Activated CD4-positive, alpha-beta T cell treated with anti-CD3 and anti-CD28 coated beads, Interleukin-2, amount 10 ng/mL, durations not matched to agents 7 days and 5 days (primary cell): ENCODE measurements at places on chromosomes 4 and X. TPM values are rescaled to one million over a fixed set of nuclear protein-coding genes. Genes with fewer than 3 reads are reported as not detected.

- no peaks in the 10 kb centered on the region for H3K27me3 ChIP-seq
- H3K4me1 ChIP-seq: no peaks in the 10 kb centered on the region
- no peak for DNase-seq
- H3K36me3 ChIP-seq: no peaks in the 10 kb centered on the region
- no peak overlapping the region for H3K27ac ChIP-seq
- H3K4me3 ChIP-seq: no peak overlapping the region
These were observed 119.4 kb downstream of the FAT4 start for GRCh38 chr4:125434136-125434535.

GRCh38 chr4:28350485-28350884 lies 1489.8 kb downstream of the STIM2 start:
- no peaks in the 10 kb centered on the region for H3K4me1 ChIP-seq
- H3K27ac ChIP-seq: no peak overlapping the region
- H3K27me3 ChIP-seq: no peaks in the 10 kb centered on the region
- H3K36me3 ChIP-seq: no peaks in the 10 kb centered on the region

- no peak overlapping the region for H3K4me3 ChIP-seq
- no peak overlapping the region for H3K27ac ChIP-seq
- no peak for DNase-seq
- no peaks in the 10 kb centered on the region for H3K36me3 ChIP-seq
These were observed 170.5 kb downstream of the SLC39A8 start for GRCh38 chr4:102174719-102175189.

GRCh38 chr4:106421441-106422296 lies 53.1 kb upstream of the GIMD1 start:
- DNase-seq: no peak
- no peaks in the 10 kb centered on the region for H3K4me1 ChIP-seq
- no peaks in the 10 kb centered on the region for H3K36me3 ChIP-seq
- H3K4me3 ChIP-seq: no peak overlapping the region

GRCh38 chr4:109005523-109005922 lies 242.7 kb upstream of the ETNPPL start:
- H3K4me3 ChIP-seq: no peak overlapping the region
- no peak for DNase-seq
- peaks cover 8% of the 10 kb centered on the region for H3K4me1 ChIP-seq
- no peaks in the 10 kb centered on the region for H3K36me3 ChIP-seq
- peaks cover 4% of the 10 kb centered on the region for H3K27me3 ChIP-seq

- H3K27me3 ChIP-seq: no peaks in the 10 kb centered on the region
- no peak overlapping the region for H3K27ac ChIP-seq
- H3K4me1 ChIP-seq: peaks cover 35% of the 10 kb centered on the region
- H3K36me3 ChIP-seq: peaks cover 2% of the 10 kb centered on the region
- no peak overlapping the region for H3K4me3 ChIP-seq
These were observed 96.7 kb downstream of the ITM2A start for GRCh38 chrX:79270401-79270800.

DNA sequence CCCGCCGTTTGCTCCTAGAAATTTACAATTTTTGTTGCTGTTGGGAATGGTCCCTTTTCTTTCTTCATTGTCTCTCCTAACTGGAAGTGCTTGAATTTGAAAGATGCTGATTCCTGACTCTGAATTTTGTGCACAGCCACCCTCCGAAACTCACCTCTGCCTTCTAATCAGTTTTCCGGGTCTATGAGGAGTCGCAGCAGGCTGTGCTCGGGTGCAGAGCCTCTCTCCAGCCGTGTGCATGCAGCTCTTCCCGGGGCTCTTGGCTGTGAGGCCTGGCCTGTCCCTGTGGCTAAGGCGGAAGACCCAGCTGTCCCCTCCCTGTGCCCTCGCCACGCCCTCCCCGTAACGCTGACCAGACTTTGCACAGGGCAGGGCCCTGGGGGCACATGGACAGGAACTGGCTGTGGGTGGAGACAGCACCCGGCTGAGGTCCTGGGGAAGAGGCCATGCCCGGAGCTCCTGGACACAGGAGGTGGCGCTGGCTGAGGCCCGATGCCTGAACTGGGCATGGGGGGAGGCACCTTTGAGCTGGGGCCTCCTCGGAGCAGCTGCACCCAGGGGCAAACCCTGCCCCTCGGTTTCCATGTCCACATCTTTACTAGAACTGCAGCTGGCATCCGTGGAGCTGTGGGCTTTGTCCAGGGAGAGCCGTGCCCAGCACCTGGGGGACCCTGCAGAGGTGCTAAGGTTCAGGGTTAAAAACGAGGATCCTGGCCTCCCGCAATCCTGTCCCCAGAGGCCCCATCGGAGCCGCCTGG lies 32.6 kb upstream of the SPON2 start:
- peaks cover 11% of the 10 kb centered on the region for H3K36me3 ChIP-seq
- peaks cover 46% of the 10 kb centered on the region for H3K4me1 ChIP-seq
- peak overlapping the region; percentile 19 for H3K27ac ChIP-seq
- H3K4me3 ChIP-seq: no peak overlapping the region
- no peaks in the 10 kb centered on the region for H3K27me3 ChIP-seq
- no peak for DNase-seq

- H3K27me3 ChIP-seq: no peaks in the 10 kb centered on the region
- no peak for DNase-seq
- H3K4me3 ChIP-seq: no peak overlapping the region
- H3K36me3 ChIP-seq: no peaks in the 10 kb centered on the region
These were observed 125.5 kb downstream of the GPC3 start for GRCh38 chrX:133859860-133860259.

GRCh38 chrX:118525174-118525730 lies 29.6 kb downstream of the DOCK11 start:
- peak overlapping the region; percentile 73 for H3K27ac ChIP-seq
- H3K4me1 ChIP-seq: peaks cover 86% of the 10 kb centered on the region
- no peaks in the 10 kb centered on the region for H3K27me3 ChIP-seq
- peaks cover 22% of the 10 kb centered on the region for H3K36me3 ChIP-seq
- H3K4me3 ChIP-seq: no peak overlapping the region

- H3K27ac ChIP-seq: no peak overlapping the region
- H3K27me3 ChIP-seq: no peaks in the 10 kb centered on the region
- H3K4me1 ChIP-seq: no peaks in the 10 kb centered on the region
- no peak overlapping the region for H3K4me3 ChIP-seq
- H3K36me3 ChIP-seq: no peaks in the 10 kb centered on the region
These were observed 141.6 kb downstream of the SPATA18 start for GRCh38 chr4:52192721-52193135.

- H3K27ac ChIP-seq: no peak overlapping the region
- no peak overlapping the region for H3K4me3 ChIP-seq
- no peak for DNase-seq
- H3K4me1 ChIP-seq: peaks cover 33% of the 10 kb centered on the region
These were observed 32.3 kb downstream of the BBS12 start for GRCh38 chr4:122764821-122765215.

- H3K27ac ChIP-seq: no peak overlapping the region
- no peak overlapping the region for H3K4me3 ChIP-seq
- no peaks in the 10 kb centered on the region for H3K36me3 ChIP-seq
- DNase-seq: no peak
- H3K27me3 ChIP-seq: no peaks in the 10 kb centered on the region
These were observed 365.2 kb downstream of the PRDM5 start for GRCh38 chr4:120557372-120557771.

DNA sequence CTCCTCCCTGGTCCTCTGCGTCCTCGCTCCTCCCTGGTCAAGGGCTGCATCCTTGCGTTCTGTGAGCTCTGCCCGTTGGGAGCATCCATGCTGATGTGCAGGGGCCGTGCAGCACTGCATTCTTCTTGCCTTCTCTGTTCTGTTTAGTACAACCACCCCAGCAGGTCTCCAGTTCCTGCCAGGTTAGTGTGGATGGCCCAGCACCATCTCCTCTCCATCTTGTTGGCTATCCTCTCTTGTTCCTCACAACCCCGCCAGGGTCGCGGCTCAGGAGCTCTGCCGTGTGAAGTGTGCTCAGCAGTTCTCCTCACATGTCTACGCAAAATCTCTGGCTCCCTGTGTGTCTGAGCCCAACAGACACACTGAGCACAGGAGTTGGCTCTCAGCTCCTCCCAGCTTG lies 10.4 kb upstream of the MAEA start:
- no peaks in the 10 kb centered on the region for H3K27me3 ChIP-seq
- no peak overlapping the region for H3K27ac ChIP-seq
- H3K4me1 ChIP-seq: no peaks in the 10 kb centered on the region
- no peak overlapping the region for H3K4me3 ChIP-seq
- H3K36me3 ChIP-seq: peaks cover 4% of the 10 kb centered on the region

DNA sequence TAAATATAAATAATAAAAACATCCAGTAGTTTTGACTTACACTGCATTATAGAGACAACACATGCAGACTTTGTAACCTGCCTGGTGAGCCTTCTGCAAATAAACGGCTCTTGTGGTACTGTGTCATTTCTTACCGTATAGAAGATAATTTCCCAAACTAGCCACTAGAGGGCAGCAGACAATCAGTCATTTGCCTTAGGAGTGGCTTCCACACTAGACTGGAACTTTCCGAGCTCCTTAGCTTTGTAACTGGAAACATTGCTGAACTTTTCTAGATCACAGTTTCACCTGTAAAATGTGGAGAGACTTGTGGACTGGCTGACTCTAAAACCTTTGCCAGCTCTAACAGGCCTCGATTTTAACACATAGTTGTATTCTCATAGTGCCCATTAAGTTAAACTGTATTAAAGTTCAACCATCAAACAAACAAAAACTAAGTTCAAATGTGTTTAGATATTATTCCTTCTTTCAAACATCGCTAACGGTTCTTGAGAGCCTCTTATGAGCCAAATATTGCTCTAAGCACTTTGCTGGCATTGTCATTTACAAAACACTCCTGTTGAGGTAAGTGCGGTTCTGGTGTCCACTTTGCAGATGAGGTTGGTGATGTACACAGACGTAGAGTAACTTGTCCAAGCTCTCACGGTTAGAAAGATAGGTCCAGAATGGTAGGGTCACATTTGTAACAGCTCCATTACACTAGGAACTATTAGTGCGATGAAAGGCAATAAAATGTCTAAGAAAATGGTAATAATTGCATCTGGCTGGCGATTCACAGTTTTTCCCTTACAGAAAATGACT lies 345.5 kb downstream of the ANK2 start:
- H3K36me3 ChIP-seq: no peaks in the 10 kb centered on the region
- no peak overlapping the region for H3K4me3 ChIP-seq
- H3K4me1 ChIP-seq: peaks cover 3% of the 10 kb centered on the region

DNA sequence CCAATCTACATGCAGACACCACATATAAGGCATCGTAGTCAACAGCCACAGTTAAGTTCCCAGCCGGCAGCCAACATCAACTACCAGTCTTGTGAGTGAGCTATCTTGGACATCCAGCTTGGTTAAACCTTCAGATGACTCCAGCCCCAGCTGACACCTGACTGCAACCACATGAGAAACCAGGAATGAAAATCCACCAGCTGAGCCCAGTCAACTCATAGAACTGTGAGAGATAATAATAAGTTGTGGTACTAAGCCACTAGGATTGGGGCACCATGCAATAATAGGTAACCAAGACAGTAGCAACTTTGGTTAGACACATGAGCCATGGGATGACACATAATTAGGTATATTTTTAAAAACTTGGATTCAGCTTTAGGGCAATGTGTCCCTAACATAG lies 188.1 kb upstream of the BCOR start:
- peaks cover 13% of the 10 kb centered on the region for H3K4me1 ChIP-seq
- no peaks in the 10 kb centered on the region for H3K36me3 ChIP-seq
- DNase-seq: no peak
- peaks cover 2% of the 10 kb centered on the region for H3K27me3 ChIP-seq
- no peak overlapping the region for H3K4me3 ChIP-seq

GRCh38 chrX:54995621-54996020 lies 1.6 kb upstream of the PFKFB1 start:
- no peak overlapping the region for H3K4me3 ChIP-seq
- H3K36me3 ChIP-seq: no peaks in the 10 kb centered on the region
- H3K27ac ChIP-seq: no peak overlapping the region
- DNase-seq: no peak
- peaks cover 7% of the 10 kb centered on the region for H3K4me1 ChIP-seq
- H3K27me3 ChIP-seq: no peaks in the 10 kb centered on the region

DNA sequence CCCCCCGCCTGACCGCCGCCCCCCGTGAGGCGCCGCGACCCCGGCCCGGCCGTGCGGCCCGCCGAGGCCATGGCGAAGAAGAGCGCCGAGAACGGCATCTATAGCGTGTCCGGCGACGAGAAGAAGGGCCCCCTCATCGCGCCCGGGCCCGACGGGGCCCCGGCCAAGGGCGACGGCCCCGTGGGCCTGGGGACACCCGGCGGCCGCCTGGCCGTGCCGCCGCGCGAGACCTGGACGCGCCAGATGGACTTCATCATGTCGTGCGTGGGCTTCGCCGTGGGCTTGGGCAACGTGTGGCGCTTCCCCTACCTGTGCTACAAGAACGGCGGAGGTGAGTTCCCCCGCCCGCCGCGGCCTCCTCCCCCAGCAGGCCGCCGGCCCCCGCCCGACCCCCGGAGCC lies 780 bp downstream of the SLC6A8 start:
- peaks cover 14% of the 10 kb centered on the region for H3K27me3 ChIP-seq
- H3K27ac ChIP-seq: no peak overlapping the region
- no peaks in the 10 kb centered on the region for H3K36me3 ChIP-seq
- H3K4me3 ChIP-seq: no peak overlapping the region
- no peaks in the 10 kb centered on the region for H3K4me1 ChIP-seq
- no peak for DNase-seq

GRCh38 chrX:141989815-141990214 lies 86.1 kb downstream of the MAGEC1 start:
- H3K4me3 ChIP-seq: no peak overlapping the region
- no peak overlapping the region for H3K27ac ChIP-seq
- H3K4me1 ChIP-seq: no peaks in the 10 kb centered on the region

DNA sequence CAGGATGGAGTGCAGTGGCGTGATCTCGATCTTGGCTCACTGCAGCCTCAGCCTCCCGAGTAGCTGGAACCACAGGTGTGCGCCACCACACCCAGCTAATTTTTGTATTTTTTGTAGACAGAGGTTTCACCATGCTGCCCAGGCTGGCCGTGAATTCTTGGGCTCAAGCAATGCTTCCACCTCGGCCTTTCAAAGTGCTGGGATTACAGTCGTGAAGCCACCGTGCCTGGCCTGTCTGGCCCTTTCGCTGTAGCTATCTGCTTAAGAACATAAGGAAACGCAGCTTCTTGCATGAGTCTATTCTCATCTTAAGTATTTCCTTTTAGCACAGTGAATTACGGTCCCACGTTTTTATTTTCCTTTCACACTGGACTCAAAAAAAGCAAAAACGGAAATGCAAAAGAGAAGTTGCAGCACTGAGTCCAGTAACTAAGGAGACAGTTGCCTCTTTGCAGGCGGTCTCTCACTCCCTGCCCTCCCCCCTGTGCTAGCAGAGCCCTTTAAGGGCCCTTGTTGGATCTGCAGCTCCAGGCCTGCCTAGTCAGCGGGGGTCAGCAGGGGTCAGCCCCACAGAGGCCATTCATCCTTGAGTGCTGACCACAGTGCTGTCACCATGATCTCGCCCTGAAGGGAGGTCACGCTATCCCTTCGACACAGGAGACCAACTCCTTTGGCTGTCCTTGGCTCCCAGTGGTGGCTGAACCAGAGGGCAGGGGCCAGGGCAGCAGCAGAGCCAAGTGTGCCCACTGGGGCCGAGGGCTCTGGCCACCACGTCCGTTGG lies 21.8 kb upstream of the TBC1D14 start:
- no peak overlapping the region for H3K27ac ChIP-seq
- peaks cover 16% of the 10 kb centered on the region for H3K4me1 ChIP-seq
- no peak overlapping the region for H3K4me3 ChIP-seq
- DNase-seq: no peak

The ZDHHC15 gene
- 0.04 TPM for total RNA-seq

The BTK gene
- not detected for total RNA-seq

The PABPC5 gene
- not detected for total RNA-seq

The CT45A10 gene
- not detected for total RNA-seq

The CT45A6 gene
- total RNA-seq: not detected

The NPNT gene
- total RNA-seq: not detected

The SMPX gene
- total RNA-seq: not detected

The ELF4 gene
- 49.5 TPM for total RNA-seq

The SLC4A4 gene
- 1.5 TPM for total RNA-seq

The ERVMER34-1 gene
- not detected for total RNA-seq

The ODAPH gene
- not detected for total RNA-seq
